SW 1271 (cell line): ENCODE measurements at places on chromosomes 11 and 22.
A peak's percentile ranks its signal among the peaks of the same experiment; 100 is the strongest.

- DNase-seq: no peak
Observed at GRCh38 chr22:37419969-37420685, 7.2 kb downstream of the ELFN2 start.

- DNase-seq: no peak
Observed at GRCh38 chr22:42470366-42471082, 38.3 kb upstream of the NFAM1 start.

DNA sequence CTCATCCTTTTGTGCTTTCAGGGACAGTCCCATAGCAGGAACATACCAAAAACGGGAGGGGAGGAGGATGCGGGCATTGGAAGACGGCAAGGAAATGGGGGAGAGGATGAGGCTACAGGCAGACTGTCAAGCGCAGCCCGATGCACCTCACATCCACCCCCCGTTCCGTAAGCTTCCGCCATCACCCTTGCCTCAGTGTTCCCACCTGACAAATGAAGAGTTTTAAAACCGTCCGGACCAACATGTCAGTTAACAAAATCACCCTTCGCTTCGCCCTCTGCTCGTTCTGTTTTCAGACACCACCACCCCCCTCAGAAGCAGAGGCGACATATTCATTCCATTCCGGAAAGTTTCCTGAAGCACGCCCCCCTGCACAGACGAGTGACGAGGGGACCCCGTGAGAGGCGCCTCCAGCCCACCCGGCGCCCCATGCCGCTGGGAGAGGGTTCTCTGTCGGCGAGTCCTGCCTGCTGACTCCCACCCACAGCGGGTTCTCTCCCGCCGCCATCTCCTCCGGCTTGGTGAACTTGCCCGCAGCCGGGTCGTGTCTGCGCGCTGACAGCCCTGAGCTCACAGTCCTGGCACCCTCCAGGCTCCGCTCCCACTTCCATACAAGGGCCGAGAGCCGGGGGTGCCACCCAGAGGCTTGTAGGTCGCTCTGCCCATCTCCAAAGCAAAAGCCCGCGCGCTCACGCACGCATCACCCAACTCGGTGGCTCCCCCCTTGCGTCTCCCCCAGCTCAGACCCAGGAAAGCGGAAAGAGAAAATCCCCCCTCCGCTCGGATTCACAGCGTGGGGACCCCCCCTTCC is 1.5 kb downstream of the IGSF9B start:
- DNase-seq: no peak

GRCh38 chr11:32894149-32894827 is 1.7 kb downstream of the QSER1 start:
- peak; percentile 66 for DNase-seq

DNA sequence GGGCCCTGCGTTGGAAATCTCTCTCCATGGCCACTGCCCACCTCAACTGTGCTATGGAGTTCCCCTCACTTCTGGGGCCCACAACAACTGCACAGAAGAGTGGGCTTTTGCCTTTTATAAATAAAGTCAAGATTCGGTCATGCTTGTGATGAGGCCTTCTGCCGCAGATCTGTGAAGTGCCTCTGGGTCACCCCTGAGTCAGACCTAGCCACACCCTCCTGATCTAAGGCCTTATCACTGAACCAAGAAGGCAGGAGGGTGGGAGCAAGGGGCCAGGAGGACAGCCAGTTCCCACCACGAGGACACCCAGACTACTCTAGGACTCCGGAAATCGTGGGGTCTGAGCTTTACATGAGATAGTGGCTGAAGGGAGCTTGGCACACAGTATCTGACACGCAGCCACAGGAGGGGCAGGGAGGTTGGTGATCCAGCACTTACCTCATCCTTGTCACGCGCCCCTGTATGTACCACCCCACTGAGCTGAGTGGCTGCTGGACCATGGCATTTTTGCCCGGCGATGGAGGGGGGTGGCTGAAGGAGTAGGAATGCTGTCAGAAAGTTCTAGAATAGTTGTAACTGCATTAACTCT is 115.7 kb downstream of the ABTB2 start:
- peak; percentile 45 for DNase-seq

DNA sequence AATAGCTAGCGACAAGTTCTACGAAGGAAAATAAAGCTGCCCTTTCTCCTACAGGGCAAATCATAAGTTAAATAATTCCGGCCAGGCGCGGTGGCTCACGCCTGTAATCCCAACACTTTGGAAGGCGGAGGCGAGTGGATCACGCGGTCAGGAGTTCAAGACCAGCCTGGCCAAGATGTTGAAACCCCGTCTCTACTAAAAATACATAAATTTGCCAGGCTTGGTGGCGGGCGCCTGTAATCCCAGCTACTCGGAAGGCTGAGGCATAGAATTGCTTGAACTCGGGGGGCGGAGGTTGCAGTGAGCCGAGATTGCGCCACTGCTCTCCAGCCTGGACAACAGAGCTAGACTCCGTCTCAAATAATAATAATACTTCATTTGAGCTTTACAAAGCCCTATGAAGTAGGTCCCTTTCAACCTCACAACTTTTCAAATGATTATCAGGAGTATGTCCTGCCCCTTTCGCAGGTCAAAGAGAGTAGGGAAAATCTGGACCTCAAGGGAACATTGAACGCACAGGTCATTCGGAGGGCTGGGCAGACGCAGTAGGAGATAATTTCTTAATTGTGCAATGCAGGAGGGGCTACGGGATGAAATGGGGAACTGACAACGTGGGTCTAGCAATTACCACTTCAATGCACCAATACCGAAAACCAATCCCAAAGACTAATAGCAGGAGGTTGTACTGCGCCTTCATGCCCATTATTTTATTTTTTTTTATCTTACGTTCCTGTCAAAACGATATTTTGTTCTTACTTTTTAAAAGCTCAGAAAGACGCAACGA is 590 bp downstream of the COMMD9 start:
- peak; percentile 14 for DNase-seq

- DNase-seq: no peak
Observed at GRCh38 chr11:20021771-20022362, 138.4 kb downstream of the DBX1 start.

GRCh38 chr22:39221999-39222686 is 22.6 kb downstream of the PDGFB start:
- no peak for DNase-seq

- no peak for DNase-seq
Observed at GRCh38 chr11:44942029-44942955, 8.4 kb downstream of the TP53I11 start.

- no peak for DNase-seq
Observed at GRCh38 chr22:37734964-37735451, 38.2 kb downstream of the TRIOBP start.

DNA sequence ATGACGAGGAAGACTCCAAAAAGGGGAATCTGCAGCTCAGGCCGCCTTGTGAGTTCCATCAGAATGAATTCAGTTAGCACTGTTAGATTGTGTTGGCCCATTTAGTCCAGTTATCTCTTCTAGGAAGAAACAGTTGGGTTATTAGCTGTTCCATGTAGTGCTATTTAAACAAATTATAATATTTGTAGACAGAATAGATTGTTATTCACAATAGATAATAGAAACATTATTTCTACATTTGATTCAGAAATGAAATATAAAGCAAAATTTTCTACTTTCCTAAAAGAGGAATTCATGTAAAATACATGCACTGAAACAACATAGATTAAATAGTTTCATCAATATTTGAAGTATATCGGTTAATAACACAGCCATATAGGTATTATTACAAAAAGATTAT is at the start of gene OR8K5:
OR8K5 (minus strand) TSS at position 101 of the 400 bp plus-strand sequence; CDS start at position 101, 0 bp downstream.
- no peak for DNase-seq

DNA sequence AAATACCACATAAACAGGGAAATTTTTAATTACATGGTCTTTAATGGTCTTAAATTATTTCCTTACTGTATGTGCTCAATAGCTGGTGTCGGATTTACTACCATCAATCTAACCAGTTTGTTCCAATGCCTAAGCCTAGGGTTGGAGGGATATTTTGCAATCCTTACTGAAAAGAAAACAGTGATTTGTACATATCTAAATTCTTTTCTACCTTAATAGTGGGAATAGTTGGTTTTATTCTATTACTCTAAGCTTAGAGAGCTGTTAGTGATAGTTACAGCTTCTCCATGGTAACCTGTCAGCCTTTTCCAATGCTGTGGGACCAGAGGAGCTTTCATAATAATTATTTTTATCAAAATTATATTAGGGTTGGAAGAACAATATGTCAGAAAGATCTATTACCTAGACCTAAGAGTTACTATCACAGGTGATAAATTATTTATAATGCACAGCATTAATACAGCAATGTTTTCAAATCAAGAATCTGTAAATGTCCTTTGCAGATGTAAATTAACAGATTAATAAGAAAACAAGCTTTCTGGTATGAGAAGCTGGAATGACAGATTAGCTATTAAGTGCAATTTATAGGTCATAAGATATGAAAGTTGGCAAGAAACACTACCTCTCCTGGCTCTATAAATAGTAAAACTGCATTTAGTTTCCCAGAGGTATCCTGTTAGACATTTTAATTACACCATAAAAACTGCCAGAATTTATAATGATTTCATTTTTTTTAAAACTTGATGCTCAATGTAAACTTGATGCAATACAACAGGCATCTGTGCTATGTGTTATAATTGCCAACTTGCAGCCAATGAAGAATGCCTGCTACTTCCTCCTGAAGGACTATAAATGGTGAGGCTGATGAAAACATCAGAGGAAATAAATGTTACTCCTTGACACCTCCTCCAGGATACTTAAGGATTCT is 262.0 kb upstream of the PITPNB start:
- no peak for DNase-seq

DNA sequence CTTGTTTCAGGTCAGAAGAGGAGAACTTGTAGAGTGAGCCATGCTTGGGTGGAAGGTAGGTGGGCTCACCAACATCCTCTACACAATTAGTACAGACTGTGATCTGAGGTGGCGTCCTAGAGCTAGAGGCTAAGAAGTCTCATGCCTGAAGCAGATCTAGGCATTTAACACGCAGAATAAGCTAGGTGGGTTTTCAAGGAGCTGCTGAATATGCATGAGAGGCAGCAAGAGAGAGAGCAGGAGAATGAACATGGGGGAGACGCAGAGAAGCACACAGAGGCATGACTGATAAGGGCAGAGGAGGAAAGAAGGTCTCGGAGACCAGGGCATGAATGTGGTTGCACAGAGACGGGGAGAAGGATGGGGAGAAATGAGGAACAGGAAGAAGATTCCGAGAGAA is 36.8 kb upstream of the JAM3 start:
- no peak for DNase-seq

DNA sequence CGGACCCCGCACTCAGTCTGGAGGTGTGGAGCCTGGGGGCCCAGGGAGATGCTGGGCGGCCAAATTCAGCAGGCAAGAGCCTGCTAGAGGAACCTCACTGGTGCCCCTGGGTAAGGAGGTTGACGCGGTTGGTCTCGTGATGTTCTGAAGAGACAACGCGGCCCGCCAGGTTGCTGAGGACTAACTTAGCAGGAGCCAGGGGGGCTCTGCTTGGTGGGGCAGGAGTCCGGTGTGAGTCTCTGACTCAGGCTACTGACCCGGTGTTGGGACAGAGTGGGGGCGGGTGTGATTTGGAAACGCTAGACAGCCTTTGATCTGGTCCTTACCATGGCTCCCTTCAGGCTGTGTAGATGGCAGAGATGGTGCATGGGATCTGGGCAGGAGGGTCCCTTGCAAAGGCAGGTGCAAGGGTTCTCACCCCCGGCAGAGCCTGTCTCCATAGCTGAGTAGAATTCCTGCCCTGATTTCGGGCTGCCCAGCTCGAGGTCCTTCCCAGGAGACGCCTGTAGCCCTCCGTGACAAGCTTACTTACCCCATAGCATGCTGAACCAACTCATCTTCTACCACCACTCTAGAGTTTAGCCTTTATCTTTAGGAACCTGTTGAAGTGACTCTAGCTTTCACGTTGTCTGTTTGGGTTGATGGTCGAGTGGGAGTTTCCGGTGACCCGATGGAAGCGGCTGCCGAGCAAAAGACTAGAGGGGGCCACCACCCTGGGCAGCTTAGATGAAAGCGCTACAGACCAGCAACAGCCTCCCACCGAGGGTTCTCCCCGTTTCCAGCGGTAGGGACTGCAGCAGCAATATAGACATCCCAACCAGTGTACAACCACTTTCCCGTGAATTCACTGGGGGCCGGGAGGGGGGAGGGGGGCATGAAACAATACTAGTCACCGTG is 38.4 kb downstream of the KCNC1 start:
- no peak for DNase-seq

GRCh38 chr11:125167954-125168835 is 3.6 kb downstream of the PKNOX2 start:
- no peak for DNase-seq

DNA sequence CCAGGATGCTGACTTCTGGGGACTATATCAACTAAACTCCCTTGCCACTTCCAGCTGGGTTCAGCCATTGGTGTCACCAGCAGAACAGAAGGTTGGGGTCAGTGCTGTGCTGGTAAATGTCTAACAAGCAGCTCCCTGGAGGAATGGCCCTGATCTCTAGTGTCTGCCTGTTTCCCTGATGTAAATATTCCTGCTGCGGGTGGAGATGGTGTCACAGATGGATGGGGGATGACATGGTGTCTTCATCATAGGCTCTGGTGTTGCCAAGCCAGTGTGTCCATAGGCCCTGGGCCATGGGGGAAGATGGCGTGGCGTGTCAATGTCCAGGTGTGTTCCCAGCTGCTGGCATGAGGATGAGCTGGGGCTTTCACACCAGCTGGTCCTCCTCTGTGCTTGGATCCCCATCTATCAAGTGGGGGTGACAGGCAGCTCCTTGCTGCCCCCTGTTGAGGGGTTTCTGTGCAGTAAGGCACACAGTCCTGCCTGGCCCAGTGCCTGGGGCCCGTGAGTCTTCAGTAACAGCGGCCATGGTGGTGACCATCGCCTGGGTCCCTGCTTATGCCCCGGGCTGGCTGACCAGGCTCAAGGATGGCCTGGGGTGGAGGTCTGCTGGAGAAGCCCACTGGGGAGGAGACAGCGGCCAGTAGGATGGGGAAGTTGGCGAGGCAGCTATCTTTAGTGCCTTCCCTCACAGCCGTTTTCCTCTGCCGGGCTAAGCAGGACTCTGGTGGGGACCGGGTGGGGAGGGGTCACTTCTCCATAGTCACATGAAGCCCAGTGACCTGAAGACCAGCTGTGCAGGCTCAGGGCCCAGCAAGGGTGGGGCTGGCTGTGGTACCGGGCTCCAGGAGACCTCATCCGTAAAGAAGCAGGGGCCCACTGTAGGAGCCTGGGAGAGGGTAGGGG is 12.7 kb downstream of the RPL3 start:
- DNase-seq: no peak

- no peak for DNase-seq
Observed at GRCh38 chr22:28013611-28014010, 94.6 kb upstream of the PITPNB start.

GRCh38 chr11:76119779-76120178 is 86.5 kb downstream of the WNT11 start:
- no peak for DNase-seq

DNA sequence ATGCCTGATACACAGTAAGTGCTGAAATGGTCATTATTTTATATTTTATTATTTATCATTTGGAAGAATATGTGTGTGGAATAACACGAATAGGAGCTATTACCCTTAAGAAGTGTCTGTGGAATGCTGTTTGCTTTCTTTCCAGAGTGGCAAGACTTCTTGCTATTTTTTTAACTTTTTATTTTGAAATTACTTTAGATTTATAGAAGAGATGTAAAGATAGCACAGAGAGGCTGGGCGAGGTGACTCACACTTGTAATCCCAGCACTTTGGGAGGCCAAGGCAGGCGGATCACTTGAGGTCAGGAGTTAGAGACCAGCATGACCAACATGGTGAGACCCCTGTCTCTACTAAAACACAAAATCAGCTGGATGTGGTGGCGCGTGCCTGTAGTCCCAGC is 58.9 kb upstream of the PAX6 start:
- DNase-seq: no peak

GRCh38 chr22:50502096-50502495 is 5.4 kb downstream of the LMF2 start:
- DNase-seq: no peak

GRCh38 chr11:68659158-68659921 is 25.0 kb upstream of the GAL start:
- DNase-seq: no peak
